ENCODE measurements at places on chromosomes 1 and 21.

- no peak for DNase-seq
These were observed 16.8 kb upstream of the SMYD2 start for GRCh38 chr1:214264196-214264595.

GRCh38 chr1:158094571-158094970, 86.1 kb upstream of the CD1D start:
- DNase-seq = no peak

GRCh38 chr1:28208818-28209441, 23.9 kb downstream of the DNAJC8 start:
- DNase-seq = peak; percentile 68

DNA sequence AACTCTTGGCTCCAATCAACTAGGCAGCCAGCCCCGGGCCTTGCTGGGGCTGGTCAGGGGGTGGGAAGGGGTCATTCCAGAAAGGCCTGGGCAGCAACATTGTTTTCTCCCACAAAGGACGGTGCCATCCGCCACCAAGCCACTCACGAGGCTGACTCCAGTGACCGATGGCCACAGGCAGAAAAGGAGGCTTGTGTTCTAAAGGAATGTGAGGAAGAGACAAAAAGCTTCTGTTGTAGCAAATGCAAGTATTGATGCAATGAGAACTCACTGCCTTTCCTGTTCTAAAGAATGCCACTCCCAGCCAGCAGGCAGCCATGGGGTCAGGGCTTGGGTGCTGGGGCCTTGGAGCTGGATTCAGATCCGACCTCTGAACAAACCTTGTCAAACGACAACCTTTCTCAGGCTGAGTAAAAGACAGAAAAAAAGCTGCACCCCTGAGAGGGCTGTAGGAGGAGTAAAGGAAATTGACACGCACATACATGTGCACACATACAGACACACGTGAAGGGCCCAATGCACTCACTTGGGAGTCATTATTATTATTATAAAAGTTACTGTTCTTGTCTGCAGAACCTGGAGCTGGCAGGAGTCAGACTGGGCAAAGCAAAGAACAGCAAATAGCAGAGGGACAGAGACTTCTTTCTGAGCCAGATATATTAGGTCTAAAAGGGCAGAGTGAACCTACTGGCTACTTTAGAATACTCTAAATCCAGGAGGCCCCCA, 13.9 kb upstream of the PRMT2 start:
- DNase-seq = no peak

- peak; percentile 53 for DNase-seq
These were observed 21.4 kb downstream of the STUM start for GRCh38 chr1:226569879-226570547.

DNA sequence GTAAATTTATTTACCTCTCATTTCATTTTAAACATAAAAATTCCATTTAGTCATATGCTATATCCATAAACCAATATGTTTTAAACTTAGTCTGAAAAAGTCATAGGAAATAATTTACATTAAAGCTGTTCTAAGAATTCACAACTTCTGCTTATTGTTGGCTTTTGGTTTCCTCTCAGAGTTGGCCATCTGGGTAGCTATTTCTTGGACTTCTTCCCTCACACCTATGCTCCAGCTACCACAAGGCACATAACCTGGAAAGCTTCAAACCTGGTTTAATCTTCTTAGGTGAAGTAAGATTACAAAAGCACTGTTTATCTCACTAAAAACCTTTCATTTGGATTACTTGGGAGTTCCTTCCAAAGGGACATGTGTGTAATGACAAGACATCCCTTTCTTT, 29.8 kb downstream of the RBM11 start:
- no peak for DNase-seq

- DNase-seq = no peak
These were observed 751 bp downstream of the MRPS15 start for GRCh38 chr1:36463463-36463802.

Data from activated CD4-positive, alpha-beta T cell treated with anti-CD3 and anti-CD28 coated beads for 48 hours (primary cell).